Activated CD8-positive, alpha-beta T cell treated with anti-CD3 and anti-CD28 coated beads, Interleukin-2, amount 10 ng/mL, durations not matched to agents 7 days and 5 days (primary cell): ENCODE measurements at places on chromosomes 13 and 19. TPM values are rescaled to one million over a fixed set of nuclear protein-coding genes. Genes with fewer than 3 reads are reported as not detected.
A peak's percentile ranks its signal among the peaks of the same experiment; 100 is the strongest.

DNA sequence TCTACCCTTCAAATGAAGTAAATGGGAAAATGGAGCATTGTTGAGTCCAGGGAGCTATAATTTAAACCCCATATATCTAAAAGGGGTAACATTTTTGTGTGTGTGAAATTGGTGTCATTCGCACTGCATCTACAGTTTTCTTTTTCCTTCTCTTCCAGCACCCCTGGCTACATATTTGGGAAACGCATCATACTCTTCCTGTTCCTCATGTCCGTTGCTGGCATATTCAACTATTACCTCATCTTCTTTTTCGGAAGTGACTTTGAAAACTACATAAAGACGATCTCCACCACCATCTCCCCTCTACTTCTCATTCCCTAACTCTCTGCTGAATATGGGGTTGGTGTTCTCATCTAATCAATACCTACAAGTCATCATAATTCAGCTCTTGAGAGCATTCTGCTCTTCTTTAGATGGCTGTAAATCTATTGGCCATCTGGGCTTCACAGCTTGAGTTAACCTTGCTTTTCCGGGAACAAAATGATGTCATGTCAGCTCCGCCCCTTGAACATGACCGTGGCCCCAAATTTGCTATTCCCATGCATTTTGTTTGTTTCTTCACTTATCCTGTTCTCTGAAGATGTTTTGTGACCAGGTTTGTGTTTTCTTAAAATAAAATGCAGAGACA lies 28.6 kb downstream of the ALOX5AP start:
- H3K4me3 ChIP-seq: no peak overlapping the region
- no peaks in the 10 kb centered on the region for H3K27me3 ChIP-seq
- no peak overlapping the region for H3K27ac ChIP-seq
- peaks cover 55% of the 10 kb centered on the region for H3K36me3 ChIP-seq

- no peaks in the 10 kb centered on the region for H3K4me1 ChIP-seq
- no peak overlapping the region for H3K4me3 ChIP-seq
- no peak for DNase-seq
- H3K27ac ChIP-seq: no peak overlapping the region
- H3K27me3 ChIP-seq: no peaks in the 10 kb centered on the region
Measured at GRCh38 chr19:13077240-13077639, 25.4 kb downstream of the LYL1 start.

DNA sequence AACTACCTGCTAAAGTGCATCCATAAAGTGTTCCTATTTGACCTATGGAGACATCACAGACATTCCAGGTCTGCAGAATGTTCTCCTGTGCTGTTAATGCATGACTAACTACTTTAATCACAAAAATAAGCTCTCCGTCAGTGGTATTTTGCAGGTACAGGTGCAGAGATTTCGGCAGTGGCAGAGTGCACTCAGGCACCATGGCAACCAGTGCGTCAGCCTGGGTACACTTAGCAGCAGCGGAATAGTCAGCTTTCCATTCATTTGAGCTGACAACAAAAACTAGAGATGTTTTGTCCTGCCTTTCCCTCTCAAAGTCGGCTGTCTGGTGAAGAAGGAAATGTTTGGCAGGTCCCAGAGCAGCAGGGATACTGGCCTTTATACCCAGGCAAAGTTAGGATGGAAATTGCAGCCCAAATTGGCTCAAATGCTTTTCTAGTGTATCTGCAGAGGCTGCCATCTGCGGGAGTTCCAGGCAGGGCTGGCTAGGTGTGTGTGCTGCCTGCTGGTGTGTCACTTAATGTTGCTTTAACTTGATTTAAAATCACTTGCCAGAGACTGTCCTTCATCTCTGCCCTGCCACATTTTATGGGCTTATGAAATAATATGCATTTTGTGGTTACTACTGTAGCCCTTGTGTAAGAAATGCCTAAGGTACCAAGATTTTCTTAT lies 195.8 kb downstream of the RAP2A start:
- H3K4me1 ChIP-seq: no peaks in the 10 kb centered on the region
- H3K27ac ChIP-seq: no peak overlapping the region
- H3K4me3 ChIP-seq: no peak overlapping the region
- no peaks in the 10 kb centered on the region for H3K36me3 ChIP-seq
- peaks cover 6% of the 10 kb centered on the region for H3K27me3 ChIP-seq
- no peak for DNase-seq

GRCh38 chr19:14383661-14384555 lies 2.7 kb downstream of the ADGRE5 start:
- no peaks in the 10 kb centered on the region for H3K27me3 ChIP-seq
- H3K36me3 ChIP-seq: peaks cover 54% of the 10 kb centered on the region
- H3K27ac ChIP-seq: peak overlapping the region; percentile 89
- peak overlapping the region; percentile 86 for H3K4me3 ChIP-seq
- DNase-seq: peak; percentile 70
- H3K4me1 ChIP-seq: peaks cover 45% of the 10 kb centered on the region

GRCh38 chr13:101584331-101584730 lies 131.9 kb downstream of the ITGBL1 start:
- H3K4me1 ChIP-seq: no peaks in the 10 kb centered on the region
- H3K4me3 ChIP-seq: no peak overlapping the region
- no peak for DNase-seq
- H3K36me3 ChIP-seq: no peaks in the 10 kb centered on the region

GRCh38 chr13:98955336-98955735 lies 22.5 kb downstream of the DOCK9 start:
- no peaks in the 10 kb centered on the region for H3K27me3 ChIP-seq
- H3K4me1 ChIP-seq: peaks cover 8% of the 10 kb centered on the region
- H3K36me3 ChIP-seq: peaks cover 15% of the 10 kb centered on the region
- no peak for DNase-seq

GRCh38 chr19:48895226-48895625 lies 3.3 kb downstream of the TULP2 start:
- DNase-seq: no peak
- H3K27me3 ChIP-seq: peaks cover 24% of the 10 kb centered on the region
- no peak overlapping the region for H3K27ac ChIP-seq
- H3K36me3 ChIP-seq: peaks cover 2% of the 10 kb centered on the region
- H3K4me3 ChIP-seq: peak overlapping the region; percentile 15

DNA sequence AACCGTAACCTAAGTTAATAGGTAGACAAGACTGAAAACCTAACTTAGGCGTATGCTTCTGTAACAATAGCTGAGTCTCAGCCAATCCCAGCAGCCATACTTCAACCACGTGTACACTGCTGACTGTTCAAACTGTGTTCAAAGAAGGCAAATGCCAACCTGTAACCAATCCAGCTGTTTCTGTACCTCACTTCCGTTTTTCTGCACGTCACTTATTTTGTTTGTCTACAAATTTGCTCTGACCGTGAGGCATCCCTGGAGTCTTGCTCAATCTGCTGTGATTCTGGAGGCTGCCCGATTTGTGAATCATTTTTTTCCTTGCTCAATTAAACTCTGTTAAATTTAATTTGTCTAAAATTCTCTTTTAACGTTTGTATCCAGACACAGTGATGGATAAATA lies 59.2 kb downstream of the EDNRB start:
- H3K27ac ChIP-seq: no peak overlapping the region
- DNase-seq: no peak
- H3K4me1 ChIP-seq: no peaks in the 10 kb centered on the region
- H3K36me3 ChIP-seq: no peaks in the 10 kb centered on the region
- H3K27me3 ChIP-seq: peaks cover 9% of the 10 kb centered on the region

DNA sequence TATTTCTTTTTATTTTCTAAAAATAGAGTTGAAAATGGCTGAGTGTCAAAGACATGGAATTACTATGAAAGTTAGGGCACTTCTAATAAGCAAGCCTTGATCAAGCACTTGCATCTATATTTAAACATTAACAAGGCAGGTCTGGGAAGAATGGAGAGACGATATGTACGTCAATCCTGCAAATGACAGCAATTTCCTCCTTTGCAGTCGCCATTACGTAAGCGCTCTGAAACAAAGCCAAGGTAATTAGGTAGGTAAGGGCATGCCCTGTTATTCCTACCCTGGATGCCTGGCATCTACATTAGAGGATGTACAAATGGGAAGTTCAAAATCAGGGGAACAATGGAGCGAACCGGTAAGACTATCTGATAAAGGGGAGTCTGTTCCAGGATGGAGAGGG lies 664.0 kb upstream of the ARGLU1 start:
- no peak overlapping the region for H3K4me3 ChIP-seq
- no peak overlapping the region for H3K27ac ChIP-seq
- no peak for DNase-seq
- no peaks in the 10 kb centered on the region for H3K4me1 ChIP-seq
- H3K27me3 ChIP-seq: no peaks in the 10 kb centered on the region
- H3K36me3 ChIP-seq: no peaks in the 10 kb centered on the region

DNA sequence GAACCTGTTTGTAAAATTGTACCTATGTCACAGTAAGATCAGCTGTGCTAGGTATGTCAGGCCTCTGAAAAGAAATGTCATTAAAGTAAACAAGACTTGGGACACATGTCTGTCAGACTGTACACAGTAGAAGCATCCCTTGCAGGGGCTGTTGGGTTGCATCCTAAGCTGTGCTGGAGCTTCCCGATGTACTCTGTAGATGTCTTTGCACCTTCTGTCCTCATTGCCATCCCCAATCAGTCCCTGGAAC lies 48.7 kb upstream of the GPR183 start:
- no peak for DNase-seq
- H3K27me3 ChIP-seq: no peaks in the 10 kb centered on the region
- H3K27ac ChIP-seq: peak overlapping the region; percentile 89
- peaks cover 96% of the 10 kb centered on the region for H3K4me1 ChIP-seq
- peak overlapping the region; percentile 39 for H3K4me3 ChIP-seq

GRCh38 chr19:6654347-6655310 lies 15.3 kb downstream of the TNFSF14 start:
- H3K4me1 ChIP-seq: peaks cover 84% of the 10 kb centered on the region
- H3K27me3 ChIP-seq: no peaks in the 10 kb centered on the region
- peak; percentile 86 for DNase-seq
- H3K4me3 ChIP-seq: peak overlapping the region; percentile 83
- peak overlapping the region; percentile 99 for H3K27ac ChIP-seq

DNA sequence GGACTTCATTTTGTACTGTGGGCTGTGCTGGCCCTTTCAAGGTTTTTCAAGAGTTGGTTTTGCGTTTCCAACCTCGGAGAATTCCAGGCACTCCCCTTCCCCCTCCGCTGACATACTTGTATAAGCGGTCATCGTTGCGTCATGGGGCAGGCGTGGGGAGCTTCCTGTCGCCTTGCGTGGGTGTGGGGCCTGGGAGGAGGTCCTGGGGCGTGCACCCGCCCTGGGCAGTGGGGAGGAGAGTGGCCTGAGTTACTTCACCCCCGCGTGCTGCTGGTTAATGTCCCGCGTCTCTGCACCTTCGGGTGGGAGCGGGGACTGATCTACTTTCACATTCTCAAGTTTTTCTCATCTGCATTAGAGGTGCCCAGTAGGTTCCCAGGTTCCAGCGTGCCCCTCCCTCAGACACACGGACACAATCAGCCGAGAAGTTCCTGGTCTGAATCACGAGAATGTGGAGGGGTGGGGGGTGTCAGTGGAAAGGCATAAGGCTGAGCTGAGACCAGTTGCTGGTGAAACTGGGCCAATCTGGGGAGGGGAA lies 4.1 kb downstream of the IER2 start:
- peak; percentile 71 for DNase-seq
- H3K27me3 ChIP-seq: peaks cover 2% of the 10 kb centered on the region
- peak overlapping the region; percentile 99 for H3K4me3 ChIP-seq
- peaks cover 41% of the 10 kb centered on the region for H3K36me3 ChIP-seq

GRCh38 chr19:53646144-53646543 lies 14.3 kb downstream of the DPRX start:
- H3K4me1 ChIP-seq: no peaks in the 10 kb centered on the region
- H3K27ac ChIP-seq: no peak overlapping the region
- H3K36me3 ChIP-seq: no peaks in the 10 kb centered on the region
- H3K4me3 ChIP-seq: no peak overlapping the region
- H3K27me3 ChIP-seq: no peaks in the 10 kb centered on the region

GRCh38 chr19:56987184-56987583 lies 132.6 kb upstream of the USP29 start:
- H3K36me3 ChIP-seq: peaks cover 2% of the 10 kb centered on the region
- DNase-seq: no peak
- H3K4me3 ChIP-seq: no peak overlapping the region
- H3K4me1 ChIP-seq: no peaks in the 10 kb centered on the region
- no peaks in the 10 kb centered on the region for H3K27me3 ChIP-seq

- H3K27me3 ChIP-seq: no peaks in the 10 kb centered on the region
- peak; percentile 70 for DNase-seq
- peak overlapping the region; percentile 54 for H3K4me3 ChIP-seq
Measured at GRCh38 chr13:42354241-42355091, 82.5 kb downstream of the AKAP11 start.

GRCh38 chr13:111595791-111596190 lies 275.3 kb downstream of the TEX29 start:
- DNase-seq: no peak
- H3K27me3 ChIP-seq: no peaks in the 10 kb centered on the region
- H3K36me3 ChIP-seq: no peaks in the 10 kb centered on the region
- H3K4me3 ChIP-seq: no peak overlapping the region

DNA sequence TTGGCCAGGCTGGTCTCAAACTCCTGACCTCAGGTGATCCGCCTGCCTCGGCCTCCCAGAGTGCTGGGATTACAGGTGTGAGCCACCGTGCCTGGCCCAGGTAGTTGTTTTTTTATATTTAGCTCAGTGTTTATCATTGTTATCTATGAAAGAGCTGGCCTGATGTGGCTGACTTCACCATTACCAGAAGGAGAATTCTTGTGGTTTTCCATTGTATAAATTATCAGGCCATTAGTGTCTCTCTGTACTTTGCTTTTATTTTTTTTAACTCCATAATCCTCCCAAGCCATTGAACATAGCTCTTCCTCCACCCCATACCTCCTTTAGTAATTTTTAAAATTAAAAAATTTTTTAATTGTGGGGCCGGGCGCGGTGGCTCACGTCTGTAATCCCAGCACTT lies 24.2 kb downstream of the CERS4 start:
- H3K27me3 ChIP-seq: no peaks in the 10 kb centered on the region
- no peak overlapping the region for H3K27ac ChIP-seq
- DNase-seq: no peak
- H3K36me3 ChIP-seq: peaks cover 10% of the 10 kb centered on the region
- no peak overlapping the region for H3K4me3 ChIP-seq

- no peak overlapping the region for H3K4me3 ChIP-seq
- peaks cover 9% of the 10 kb centered on the region for H3K4me1 ChIP-seq
- no peak overlapping the region for H3K27ac ChIP-seq
- DNase-seq: no peak
Measured at GRCh38 chr13:73998631-73999030, 135.6 kb downstream of the KLF12 start.

Gene MEF2B
- 2.2 TPM for total RNA-seq

Gene LILRB3
- total RNA-seq: 1.1 TPM

Gene CGB2
- not detected for total RNA-seq

Gene AKT2
- total RNA-seq: 139 TPM

Gene ZNF506
- 22.4 TPM for total RNA-seq

Gene DNAAF3
- 0.23 TPM for total RNA-seq

Gene SOHLH2
- total RNA-seq: not detected

Gene JOSD2
- 49.8 TPM for total RNA-seq

Gene CGB1
- total RNA-seq: not detected

Gene ALKBH6
- 43.3 TPM for total RNA-seq

Gene KLK4
- not detected for total RNA-seq

Gene SIGLEC12
- total RNA-seq: 0.34 TPM

Gene FUT6
- total RNA-seq: 0.16 TPM

Gene RAB3A
- 6.2 TPM for total RNA-seq
